ENCODE measurements at places on chromosomes 12 and 14.

- DNase-seq, result no peak
Observed at GRCh38 chr12:121949648-121950397, 31.4 kb downstream of the CFAP251 start.

DNA sequence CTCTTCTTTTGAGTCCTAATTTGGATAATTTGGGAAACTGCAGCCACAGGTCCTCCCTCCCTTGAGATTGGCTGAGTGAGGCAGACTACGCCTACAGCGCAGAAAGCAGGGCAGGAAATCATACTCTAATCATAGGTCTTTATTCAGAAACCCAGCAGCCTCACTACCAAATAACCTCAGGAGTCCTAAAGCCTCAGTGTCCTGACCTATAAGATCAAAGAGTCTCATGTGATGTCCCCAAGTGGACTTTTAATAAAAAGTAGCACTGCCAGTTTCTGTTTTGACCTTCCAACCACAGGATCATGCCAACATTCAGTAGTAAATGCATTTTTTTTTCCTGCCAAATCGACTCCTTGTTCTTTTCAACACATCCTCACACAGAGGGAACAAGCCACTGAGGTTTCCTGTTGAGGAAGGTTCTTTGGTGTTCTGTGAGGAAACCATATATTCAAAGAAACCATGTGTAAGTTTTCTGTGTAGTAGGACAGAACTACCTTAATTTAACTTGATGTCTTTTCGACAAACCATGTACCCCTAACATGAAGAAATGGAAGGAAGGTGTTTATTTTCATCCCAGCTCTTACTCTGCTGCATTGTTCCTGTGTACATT lies 72.2 kb downstream of the VCPKMT start:
- DNase-seq, result peak; percentile 49

- no peak for DNase-seq
Observed at GRCh38 chr12:107593713-107594381, 91.8 kb upstream of the PWP1 start.

DNA sequence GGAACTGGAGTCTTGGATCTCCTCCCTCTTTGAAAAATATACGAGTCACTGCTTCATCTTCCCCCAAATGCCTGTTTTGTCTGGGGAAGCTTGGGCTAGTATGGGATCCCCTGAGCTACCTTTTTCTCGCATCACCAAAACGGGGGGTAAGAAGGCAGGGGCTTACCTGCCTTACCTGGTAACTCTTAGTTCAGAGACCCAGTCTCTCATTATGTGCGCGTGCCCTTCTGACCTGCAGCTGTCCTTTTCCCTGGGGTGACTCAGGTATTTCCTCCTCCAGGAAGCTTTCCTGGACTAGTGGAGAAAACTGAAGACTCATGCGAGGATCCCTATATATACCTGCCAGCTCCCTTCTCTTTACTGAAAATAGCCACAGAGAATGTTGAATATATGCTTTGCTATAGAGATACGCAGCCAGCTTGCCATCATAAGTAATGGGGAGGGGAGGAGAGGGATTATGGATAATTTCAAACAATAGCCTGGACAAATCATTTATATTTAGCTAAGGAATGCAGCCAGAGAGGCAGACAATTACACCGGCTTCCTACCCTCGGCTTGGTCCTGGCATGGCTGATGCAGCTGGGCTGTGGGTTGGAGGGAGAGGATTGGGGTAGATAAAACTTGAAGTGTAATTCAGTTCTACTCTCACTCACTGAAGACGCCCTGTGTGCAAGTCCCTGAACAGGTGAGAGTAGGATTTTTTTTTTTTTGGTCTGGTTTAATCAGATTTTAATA lies 1.1 kb downstream of the TSPAN9 start:
- DNase-seq, result no peak

DNA sequence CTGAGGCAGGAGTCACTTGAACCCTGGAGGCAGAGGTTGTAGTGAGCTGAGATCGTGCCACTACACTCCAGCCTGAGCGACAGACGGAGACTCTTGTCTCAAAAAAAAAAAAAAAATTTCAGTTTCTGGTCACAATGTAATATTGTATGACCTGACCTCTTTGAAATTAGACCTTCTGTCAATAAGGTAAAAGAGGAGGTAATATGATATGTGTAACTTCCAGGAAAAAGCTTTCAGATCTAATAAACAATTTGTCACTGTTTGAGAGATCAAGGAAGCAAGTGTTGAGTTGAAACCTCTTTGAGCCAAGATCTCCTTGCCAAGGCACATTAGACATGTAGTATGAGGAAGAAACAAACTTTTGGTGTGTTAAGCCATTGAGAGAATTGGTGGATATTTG lies 101.7 kb upstream of the ATF7IP start:
- DNase-seq, result no peak

DNA sequence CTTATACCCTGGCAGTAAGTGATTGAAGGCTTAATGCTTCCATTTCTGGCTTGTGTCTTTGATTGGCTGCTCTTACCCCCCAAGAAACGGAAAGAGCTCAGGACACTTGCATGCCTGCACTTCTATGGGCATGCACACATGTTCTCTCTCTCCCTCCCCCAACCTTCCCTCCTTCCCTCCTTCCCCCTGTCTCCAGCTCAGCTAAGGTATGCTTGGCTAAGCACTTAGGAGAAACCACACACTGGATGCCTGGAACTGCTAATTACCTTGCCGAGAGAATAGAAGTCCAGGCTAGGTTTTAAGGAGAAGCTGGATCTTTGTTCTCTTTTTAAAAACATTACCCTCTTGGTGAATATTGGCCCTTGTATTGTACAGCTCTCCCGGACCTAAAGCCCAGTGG lies 1072.8 kb upstream of the TMEM132C start:
- DNase-seq, result no peak

DNA sequence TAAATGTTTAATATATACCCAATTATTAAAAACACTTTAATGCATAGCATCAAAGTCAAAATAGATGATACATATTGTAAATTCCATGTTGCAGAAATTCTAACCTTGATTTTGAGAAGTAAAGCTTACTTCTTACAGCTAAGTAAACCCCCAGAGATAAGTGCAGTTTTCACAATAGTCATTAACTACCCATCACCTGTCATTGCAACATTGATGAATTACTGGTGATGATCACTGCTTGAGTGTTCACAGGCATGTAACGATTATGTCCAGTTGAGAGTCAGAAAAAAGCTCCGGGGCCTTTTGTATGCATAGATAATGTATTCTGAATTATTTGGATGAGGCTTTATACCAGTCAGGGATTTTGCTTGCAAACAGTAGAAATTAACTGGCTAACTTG lies 67.7 kb downstream of the ZNF664 start:
- DNase-seq, result no peak

- no peak for DNase-seq
Observed at GRCh38 chr14:56127156-56127555, 8.9 kb downstream of the PELI2 start.

- no peak for DNase-seq
Observed at GRCh38 chr14:32825058-32825457, 113.6 kb upstream of the NPAS3 start.

GRCh38 chr12:119673634-119674033 lies 5.7 kb downstream of the PRKAB1 start:
- DNase-seq, result peak; percentile 14

GRCh38 chr12:49089821-49090773 lies 4.5 kb downstream of the DHH start:
- DNase-seq, result no peak

GRCh38 chr14:59085207-59085739 lies 103.2 kb upstream of the DAAM1 start:
- DNase-seq, result no peak

DNA sequence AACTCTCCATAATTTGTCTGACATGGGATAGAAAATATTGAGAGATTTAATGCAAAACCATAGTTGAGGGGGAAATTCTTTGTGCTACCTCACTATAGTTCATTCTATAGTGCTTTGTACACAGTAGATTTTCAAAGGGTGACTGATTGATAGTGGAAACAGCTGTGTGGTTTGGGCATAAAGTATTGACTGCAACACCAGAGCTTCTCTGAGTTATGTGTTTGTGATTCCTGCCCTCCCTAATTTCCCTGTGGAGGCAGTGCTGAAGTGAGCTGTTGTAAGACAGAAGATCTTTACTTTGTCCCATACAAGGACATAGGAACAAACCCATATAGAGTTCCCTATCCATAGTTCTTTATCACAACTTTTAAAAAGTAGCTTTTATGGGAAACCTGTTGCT lies 47.1 kb downstream of the PTPRQ start:
- DNase-seq, result no peak

- DNase-seq, result no peak
Observed at GRCh38 chr12:57444744-57445143, 10.2 kb downstream of the INHBC start.

- no peak for DNase-seq
Observed at GRCh38 chr12:81798294-81798693, 39.1 kb upstream of the PPFIA2 start.

- no peak for DNase-seq
Observed at GRCh38 chr14:100539003-100539660, 48.1 kb downstream of the BEGAIN start.

- DNase-seq, result no peak
Observed at GRCh38 chr12:34603382-34604035, 581.2 kb downstream of the ALG10 start.

DNA sequence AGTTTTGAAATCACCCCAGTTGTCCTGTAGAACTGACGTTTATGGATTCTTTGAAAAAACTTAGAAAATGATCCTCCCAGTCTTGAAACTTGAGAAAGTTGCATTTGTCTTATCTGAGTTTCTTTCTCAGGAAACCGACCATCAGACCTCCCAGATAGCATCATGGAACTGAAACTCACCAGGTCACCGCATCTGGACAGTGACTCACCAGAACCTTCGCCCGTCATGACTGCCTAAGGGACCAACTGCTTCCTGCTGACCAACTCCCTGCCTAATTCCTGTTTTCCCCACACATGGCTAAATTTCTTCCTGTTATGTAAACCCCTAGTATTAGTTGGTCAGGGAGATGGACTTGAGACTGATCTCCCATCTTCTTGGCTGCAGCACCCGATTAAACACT lies 175.7 kb downstream of the RIMBP2 start:
- no peak for DNase-seq

- no peak for DNase-seq
Observed at GRCh38 chr12:106030210-106031071, 108.3 kb downstream of the NUAK1 start.

GRCh38 chr12:95870897-95871296 lies 12.1 kb downstream of the SNRPF start:
- no peak for DNase-seq

- DNase-seq, result no peak
Observed at GRCh38 chr12:118089782-118090181, 14.0 kb downstream of the VSIG10 start.

- DNase-seq, result no peak
Observed at GRCh38 chr12:129720618-129721017, 183.2 kb downstream of the TMEM132D start.

- no peak for DNase-seq
Observed at GRCh38 chr14:58699681-58700205, 62.0 kb downstream of the DACT1 start.

DNA sequence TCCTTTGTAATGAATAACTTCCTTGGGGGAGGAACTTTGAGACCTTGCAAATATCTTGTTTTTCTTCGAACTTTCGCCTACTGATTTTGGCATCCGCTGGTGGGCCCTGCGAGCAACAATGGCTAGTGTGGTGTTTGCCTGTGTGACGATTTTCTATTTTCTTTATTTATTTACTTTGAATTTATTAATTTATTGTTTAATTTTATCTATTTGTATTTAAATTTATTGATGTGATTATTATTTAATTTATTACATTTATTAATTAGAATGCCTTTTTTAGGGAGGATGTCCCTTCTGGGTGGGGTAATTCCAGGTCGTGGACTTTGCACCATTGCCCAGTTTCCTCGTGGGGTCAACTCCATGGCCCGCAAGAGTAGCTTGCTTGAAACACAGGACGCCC lies 149.7 kb downstream of the ZNF664 start:
- no peak for DNase-seq

GRCh38 chr14:61730756-61731373 lies 31.4 kb upstream of the SNAPC1 start:
- peak; percentile 48 for DNase-seq

GRCh38 chr14:38618514-38618913 lies 362.6 kb upstream of the CLEC14A start:
- DNase-seq, result no peak

- no peak for DNase-seq
Observed at GRCh38 chr12:32036477-32037263, 70.0 kb upstream of the BICD1 start.

- DNase-seq, result no peak
Observed at GRCh38 chr14:73269729-73270531, 32.6 kb downstream of the PAPLN start.

- DNase-seq, result no peak
Observed at GRCh38 chr14:35349496-35350365, 54.8 kb downstream of the NFKBIA start.

- no peak for DNase-seq
Observed at GRCh38 chr12:24268663-24269186, 319.3 kb upstream of the SOX5 start.

DNA sequence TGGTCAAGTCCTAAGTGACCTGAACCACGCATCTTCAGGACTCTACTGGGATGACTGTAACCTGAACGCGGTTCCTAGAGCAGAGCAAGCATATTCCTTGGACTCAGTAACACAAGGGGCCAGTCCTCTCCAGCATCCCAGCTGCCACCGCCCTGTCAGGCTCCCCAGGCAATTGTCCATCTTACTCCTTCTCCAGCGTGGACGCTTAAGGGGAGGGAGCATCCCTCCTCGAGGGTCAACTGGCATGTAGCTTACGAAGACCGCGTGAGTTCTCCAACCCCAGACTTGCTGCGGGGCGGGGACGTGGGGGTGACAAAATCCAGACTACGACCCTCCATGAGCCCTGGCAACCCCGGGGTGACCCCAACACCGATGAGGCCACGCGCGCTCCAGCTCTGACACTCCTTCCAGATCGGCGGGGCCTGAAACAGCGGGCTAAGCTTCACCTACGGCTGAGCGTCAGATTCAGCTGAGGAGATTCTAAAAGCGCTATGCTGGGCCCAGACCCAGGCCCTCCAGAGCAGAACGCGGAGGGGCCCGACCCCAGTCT lies 846 bp upstream of the MTHFD1 start:
- no peak for DNase-seq

DNA sequence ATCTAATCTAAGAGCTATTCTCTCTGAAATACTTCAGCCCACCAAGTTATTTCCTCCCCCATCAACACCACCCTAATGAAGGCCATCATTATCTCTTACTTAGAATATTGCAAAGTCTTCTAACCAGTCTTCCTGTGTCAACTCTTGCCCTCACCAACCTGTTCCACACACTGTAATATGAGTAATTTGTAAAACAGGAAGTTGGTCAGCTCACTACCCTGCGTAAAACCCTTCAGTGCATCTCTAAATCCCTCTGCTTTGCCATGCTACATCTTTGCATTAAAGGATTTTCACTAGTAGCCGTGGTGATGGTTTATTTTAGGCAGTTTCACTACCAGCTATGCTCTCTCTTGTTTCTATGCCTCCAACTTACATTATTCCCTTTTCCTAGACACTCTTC lies 70.0 kb downstream of the KIF21A start:
- DNase-seq, result peak; percentile 47

DNA sequence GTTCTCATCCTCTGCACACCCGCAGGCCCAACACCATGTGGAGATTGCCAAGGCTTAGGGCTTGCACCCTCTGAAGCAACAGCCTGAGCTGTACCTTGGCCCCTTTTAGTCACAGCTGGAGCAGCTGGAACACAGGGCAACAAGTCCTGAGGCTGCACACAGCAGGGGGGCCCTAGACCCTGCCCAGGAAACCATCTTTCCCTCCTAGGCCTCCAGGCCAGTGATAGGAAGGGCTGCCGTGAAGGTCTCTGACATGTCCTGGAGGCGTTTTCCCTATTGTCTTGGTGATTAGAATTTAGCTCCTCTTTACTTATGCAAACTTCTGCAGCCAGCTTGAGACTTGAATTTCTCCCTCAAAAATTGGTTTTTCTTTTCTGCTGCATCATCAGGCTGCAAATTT lies 373.5 kb upstream of the CLEC14A start:
- no peak for DNase-seq

- peak; percentile 30 for DNase-seq
Observed at GRCh38 chr14:87896393-87897380, 96.3 kb downstream of the GALC start.

All from CD4-positive, alpha-beta T cell treated with Interleukin-2 at 100 ng/mL for 4 hours (primary cell).